ENCODE measurements at places on chromosomes 7 and 10.

DNA sequence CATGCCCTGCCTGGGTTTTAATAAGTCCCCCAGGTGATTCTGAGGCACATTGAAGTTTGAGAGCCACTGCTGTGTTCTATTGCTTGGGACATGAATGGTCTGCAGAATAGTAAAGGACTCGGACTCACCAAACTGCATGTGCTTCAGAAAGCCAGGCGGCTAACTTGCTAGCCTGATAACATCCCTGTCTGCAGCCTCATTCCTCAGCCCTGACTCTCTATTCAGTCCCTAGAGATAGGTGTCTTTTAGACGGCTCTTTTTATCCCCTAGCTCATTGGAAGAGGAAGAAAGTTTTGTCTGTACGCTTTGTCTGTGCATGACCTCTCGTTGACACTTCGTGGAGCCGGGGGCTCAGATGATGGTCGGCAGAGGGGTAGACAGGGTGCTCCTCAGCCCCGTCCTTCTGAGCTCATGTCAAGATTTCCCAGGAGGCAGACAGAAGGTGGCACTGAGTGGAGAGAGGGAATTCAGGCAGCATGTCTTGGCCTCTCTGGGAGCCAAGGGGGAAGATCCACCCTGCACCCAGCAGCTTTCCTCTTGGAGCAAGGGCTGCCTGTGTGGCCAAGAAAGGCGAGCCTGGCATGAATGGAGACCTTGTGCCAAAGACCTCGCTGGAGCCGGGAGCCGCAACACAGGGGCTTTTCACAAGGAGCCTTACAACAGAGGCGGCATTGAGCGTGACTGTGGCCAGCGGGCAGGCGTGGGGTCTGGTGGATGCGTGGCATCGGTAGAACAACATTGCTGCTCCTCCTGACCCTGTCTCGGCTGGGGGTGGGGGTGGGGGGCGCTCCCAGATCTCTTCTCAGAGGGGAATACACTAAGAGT is 51.1 kb upstream of the PODXL start:
- no peak for DNase-seq

- no peak for DNase-seq
Observed at GRCh38 chr7:137682596-137682995, 164.2 kb downstream of the DGKI start.

DNA sequence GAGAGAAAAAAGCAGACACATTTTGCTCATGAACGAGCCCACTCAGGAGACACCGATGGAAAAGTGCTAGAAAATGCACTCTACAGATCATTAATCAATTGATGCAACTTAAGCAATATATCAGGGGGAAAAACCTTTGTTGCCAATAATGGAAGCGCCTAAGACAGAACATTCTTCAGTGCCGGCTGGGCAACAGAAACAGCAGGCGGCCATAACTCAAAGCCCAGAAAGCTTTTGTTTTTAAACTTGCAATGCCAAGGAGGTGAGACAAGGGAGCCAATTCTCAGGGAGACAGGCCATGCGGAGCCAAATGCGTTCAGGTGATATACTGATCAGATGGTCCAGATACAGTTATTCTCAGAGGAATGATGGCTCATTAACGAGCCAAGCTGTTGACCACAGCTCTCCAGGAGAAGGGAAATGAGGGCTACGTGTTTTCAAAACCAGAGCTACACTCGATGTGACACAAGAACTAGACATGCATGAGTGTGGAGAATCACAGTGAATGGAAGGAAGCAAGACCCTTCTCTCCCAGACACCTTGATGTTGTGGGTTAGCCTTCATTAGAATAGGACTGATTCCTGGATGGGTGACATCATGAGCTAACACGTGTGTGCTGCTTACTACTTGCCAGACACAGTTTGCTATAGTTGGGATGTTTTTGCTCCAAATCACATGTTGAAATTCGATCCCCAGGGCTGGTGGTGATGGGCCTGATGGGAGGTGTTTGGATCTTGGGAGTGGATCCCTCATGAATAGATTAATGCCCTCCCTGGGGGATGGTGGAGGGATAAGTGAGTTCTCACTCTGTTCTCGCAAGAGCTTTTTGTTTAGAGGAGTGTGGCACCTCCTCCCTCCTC is 79.1 kb upstream of the KCNMA1 start:
- DNase-seq, result no peak

DNA sequence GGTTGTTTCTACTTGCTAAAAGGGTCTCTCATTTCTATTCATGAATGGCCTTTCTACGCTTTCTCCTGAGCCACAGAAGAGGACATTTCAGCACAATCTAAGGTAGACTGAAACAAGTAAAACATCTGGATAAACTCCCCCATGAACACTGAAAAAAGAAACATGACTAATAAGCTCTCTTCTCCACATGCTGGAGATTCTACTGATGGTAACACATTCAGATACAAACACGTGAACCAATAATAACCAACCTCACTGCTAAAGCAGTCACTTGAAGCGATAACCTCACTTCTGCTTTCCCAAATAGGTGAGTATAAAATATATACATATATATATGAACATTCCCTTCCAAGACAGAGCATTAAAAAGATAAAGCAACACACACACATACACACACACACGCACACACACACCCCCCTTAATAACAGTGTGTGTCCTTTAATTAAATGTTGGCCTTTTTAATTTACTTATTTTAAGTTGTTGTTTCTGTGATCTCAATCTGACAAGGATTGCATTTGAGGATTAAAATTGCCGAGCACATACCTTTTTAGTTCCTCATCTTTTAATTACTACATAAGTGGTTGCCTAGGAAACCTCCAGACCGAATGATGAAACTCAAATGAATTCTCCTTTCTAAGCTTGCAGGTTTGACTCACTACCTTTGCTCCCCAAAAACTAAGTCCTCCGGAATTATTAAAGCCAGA is 292.4 kb upstream of the KLF14 start:
- DNase-seq, result no peak

DNA sequence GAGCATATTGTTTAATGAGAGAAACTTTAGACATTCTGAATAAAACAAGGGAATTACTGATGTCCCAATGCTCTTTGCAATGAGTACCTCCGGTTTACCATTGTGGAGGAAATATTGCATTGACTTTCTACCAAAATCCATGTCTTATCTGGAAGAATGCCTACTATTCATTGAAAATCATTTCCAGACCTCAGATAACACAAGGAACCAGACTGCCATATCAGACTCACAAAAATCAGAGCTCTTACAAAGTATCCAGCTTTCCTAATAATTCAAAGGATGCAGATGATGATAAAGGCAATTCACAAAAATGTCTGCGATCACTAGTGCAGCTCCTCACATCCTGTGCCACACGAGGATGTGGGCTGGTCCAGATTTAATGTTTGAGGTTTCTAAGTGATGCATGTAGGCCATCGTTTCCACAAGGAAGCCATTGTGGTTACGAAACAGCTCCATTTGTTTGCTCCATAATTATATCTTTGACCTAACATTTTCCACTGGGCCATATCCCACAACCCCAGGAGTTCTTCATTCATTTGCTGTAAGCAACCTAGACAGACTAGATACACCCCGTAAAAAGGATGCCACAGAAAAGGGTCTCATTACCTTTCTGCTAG is 831.1 kb upstream of the C7orf33 start:
- DNase-seq, result no peak

GRCh38 chr7:142194201-142194600 is 63.7 kb downstream of the PRSS58 start:
- no peak for DNase-seq

DNA sequence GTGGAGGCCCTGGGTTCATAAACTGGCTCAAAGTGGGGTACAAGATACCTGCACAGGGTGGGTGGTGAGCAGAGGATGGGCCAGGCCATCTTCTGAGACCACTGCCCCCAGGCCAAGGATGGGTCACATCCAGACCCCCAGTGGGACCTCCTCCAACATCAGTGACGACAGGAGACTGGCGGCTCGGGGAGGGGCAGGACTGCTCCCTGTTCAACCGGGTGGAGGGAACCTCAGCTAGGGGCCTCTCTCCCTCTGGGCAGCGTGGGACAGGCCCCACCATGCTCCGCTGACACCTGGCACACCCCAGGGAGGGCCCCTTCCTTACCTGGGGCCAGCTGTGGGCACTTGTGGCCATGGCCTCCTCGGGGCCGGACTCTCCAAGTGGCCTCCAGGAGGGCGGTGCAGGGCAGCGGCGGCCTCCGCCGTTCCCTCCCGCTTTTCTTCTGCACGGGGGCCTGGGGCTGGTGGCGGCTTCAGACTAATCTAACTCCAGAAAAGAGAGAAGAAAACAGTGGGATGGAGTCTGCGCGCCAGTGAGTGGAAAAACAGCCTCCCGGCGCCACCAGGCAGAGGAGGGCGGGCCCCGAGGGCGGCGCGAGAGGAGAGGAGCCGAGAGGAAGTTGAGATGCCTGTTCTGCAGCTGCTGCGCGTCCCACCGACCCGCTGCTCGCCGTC is at the start of gene CALHM2:
TSS of gene CALHM2 (minus strand) at position 540 of the 675 bp plus-strand sequence. CDS start 2,429 bp downstream, outside the sequence.
- DNase-seq, result peak; percentile 42

DNA sequence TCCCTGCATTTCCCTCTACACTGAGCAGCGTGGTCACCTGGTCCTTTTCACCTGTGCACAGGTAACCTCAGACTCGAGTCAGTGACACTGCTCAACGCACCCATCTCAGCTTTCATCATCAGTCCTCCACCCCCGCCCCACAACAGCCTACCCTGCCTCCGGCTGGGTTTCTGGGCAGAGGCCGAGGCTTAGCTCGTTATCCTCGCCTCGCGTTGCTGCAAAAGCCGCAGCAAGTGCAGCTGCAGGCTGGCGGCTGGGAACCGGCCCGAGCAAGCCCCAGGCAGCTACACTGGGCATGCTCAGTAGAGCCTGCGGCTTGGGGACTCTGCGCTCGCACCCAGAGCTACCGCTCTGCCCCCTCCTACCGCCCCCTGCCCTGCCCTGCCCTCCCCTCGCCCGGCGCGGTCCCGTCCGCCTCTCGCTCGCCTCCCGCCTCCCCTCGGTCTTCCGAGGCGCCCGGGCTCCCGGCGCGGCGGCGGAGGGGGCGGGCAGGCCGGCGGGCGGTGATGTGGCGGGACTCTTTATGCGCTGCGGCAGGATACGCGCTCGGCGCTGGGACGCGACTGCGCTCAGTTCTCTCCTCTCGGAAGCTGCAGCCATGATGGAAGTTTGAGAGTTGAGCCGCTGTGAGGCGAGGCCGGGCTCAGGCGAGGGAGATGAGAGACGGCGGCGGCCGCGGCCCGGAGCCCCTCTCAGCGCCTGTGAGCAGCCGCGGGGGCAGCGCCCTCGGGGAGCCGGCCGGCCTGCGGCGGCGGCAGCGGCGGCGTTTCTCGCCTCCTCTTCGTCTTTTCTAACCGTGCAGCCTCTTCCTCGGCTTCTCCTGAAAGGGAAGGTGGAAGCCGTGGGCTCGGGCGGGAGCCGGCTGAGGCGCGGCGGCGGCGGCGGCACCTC is at the start of the genes KLLN and PTEN:
TSS of gene KLLN (minus strand) at position 481 of the 891 bp plus-strand sequence. CDS start 1,046 bp downstream, outside the sequence.
TSS of gene PTEN (plus strand) at position 573 of the 891 bp plus-strand sequence. CDS start 845 bp downstream, outside the sequence.
- DNase-seq, result peak; percentile 87

DNA sequence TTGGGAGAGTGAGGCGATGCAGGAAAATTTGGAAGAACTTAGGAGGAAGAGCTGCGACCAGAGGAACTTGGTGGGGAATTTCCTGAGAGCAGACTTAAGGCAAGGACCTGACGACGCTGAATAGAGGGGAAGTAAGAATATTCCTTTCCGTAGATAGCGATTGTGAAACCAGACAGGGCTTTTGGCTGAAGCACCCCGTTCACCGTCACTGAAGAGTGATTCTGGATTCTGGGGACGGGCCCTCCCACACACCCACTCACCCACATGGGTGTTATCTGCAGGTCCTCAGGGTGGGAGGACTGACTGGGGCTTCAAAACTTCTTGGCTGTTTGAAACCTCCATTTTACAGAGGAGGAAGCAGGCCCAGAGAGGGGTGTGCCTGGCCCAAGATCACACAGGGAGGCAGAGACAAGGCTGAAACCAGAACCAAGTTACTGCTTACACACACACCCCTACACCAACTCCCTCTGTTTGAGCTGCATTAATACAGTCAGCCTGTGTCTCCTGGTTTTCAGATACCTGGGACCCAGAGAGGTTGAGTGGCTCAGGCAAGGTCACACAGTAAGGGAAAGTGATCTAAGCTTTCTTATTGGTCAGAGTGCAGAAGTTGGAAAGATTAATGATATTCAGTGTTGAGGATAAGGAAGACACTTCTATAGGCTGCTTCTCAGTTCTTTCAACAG is 37.2 kb upstream of the CDH23 start:
- DNase-seq, result no peak

GRCh38 chr7:92360387-92360786 is 86.9 kb upstream of the GATAD1 start:
- no peak for DNase-seq

DNA sequence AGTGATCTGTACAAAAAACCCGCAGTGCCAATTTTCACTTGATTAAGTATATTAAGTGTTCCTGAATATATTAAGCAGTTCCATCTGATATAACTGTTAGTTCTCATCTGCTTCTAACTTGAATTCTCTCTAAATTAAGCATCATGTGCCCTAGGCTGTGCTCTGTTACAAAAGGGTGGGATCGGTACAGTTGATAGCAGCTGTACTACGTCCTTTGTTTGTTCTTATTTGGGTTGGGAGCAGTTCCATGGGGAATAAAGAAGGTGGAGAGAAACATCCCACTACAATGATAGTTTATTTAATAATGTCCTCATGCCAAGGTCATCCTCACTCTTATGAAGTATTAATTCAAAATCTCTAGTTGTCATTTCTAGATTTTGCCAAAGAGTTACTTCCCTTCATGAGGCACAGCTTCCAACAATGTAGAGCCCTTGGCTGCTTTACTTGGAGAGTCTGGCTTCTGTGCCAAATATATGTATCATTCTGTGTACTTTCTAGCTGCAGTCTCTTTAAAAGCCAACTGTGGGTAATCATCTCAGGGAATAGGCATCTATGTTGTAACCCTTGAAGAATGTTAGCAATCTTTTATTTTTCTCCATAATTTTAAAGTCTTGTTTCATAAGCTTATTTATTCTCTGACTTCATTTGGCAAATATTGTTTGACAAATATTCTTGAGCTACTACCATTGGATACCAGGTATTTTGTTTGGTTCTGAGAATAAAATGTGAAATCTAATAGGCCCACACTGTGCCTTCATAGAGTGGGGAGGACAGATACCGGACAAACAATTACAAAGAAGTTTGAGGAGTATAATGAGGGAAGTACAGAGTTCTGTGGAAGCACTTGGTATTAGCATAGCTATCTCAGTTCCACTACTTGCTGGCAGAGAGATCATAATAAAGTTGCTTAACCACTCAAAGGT is 22.4 kb upstream of the AHR start:
- no peak for DNase-seq

DNA sequence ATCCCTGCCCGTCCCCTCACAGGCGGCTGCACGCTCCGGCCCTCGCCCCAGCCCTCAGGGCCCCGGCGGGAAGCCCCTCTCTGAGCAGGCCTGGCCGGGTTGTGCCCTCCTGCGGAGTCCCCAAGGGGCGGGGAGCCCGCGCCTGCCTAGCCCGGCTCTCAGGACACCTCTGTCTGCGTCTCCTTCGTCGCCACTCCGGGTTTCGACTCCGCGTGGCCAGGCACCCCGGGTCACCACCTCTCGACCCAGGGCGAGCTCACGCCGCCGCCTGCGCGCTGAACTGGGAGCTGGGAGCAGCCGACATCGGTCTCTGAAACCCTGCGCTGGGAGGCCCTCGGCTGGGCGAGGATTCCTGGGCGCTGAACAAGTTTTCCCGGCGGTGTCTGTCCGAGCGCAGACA is 6.2 kb upstream of the OGDHL start:
- DNase-seq, result no peak

- no peak for DNase-seq
Observed at GRCh38 chr7:155829796-155830470, 17.7 kb upstream of the SHH start.

Measured in CD4-positive, alpha-beta T cell treated with Interleukin-4 for 1 hour (primary cell).